ENCODE measurements at places on chromosomes 7 and 10. TPM values are rescaled to one million over a fixed set of nuclear protein-coding genes. Genes with fewer than 3 reads are reported as not detected.

DNA sequence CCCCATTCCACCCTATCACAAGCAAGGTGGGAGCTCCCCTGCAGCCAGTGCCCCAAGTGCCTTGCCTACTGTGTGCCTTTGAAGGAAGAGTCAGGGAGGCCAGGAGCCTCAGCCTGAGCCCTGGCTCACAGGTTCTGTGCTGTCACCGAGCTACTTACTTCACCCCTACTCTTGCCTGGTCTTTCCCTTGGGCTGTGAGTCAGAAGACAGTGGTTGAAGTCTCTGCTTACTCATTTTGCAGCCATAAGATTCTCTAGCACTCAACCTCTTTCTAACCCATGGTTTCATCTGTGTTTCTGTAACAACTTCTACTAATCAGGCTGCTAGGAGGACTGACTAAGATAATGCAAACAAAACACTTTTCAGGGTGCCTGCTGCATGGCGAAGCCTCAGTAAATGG is 114.5 kb downstream of the PLCE1 start:
- DNase-seq: no peak

DNA sequence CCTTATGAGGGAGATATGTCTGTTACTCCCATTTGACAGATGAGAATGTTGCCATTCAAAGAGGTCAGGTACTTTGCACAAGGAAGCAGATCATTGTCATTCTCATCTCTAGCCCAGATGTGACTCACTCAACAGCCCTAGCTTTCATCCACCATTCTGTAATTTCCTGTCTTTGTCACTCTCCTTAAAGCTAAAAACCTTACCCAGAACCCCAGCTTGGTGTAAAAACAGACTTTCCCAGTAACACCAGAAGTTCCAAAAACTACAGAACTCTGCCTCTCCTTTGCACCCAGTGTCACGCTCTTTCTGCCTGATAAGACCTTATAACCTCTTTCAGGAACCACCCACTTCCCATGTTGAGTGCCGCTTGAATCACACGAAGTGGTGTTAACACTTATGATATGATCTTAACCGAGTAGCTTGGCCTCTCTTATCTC is 89.1 kb upstream of the SP4 start:
- no peak for DNase-seq

GRCh38 chr7:121211253-121211652 is 117.5 kb upstream of the WNT16 start:
- DNase-seq: no peak

ELN gene
- total RNA-seq: 51.6 TPM

DNA sequence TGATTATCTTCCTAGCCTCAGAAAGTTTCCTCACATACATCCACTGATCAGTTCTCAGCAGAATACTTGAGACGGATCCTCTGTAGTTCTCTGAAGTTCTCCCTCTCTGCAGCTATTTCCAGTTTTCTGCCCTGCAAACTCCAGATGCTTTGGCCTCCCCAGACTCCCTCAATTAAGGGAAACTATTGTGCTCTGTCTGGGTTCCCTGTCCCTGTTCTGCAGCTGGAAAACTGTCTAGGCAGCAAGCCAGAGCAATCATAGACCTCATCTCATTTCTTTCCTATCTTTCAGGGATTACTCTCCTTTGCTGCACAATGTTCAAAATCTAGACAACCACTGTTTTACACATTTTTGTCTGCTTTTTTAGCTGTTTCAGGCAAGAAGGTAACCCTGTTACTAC is 9.2 kb downstream of the MICU1 start:
- no peak for DNase-seq

BEND7 gene
- 14.7 TPM for total RNA-seq

IRF5 gene
- total RNA-seq: 2.2 TPM

GRCh38 chr10:77156406-77156879 is 481.2 kb downstream of the KCNMA1 start:
- no peak for DNase-seq

- DNase-seq: no peak
These were observed 332.0 kb upstream of the FZD1 start for GRCh38 chr7:90931986-90932916.

- DNase-seq: no peak
These were observed 33.5 kb downstream of the FGFBP3 start for GRCh38 chr10:91875779-91876178.

GRCh38 chr7:102823390-102824119 is 74.8 kb downstream of the FAM185A start:
- DNase-seq: no peak

MRLN gene
- not detected for total RNA-seq

DNA sequence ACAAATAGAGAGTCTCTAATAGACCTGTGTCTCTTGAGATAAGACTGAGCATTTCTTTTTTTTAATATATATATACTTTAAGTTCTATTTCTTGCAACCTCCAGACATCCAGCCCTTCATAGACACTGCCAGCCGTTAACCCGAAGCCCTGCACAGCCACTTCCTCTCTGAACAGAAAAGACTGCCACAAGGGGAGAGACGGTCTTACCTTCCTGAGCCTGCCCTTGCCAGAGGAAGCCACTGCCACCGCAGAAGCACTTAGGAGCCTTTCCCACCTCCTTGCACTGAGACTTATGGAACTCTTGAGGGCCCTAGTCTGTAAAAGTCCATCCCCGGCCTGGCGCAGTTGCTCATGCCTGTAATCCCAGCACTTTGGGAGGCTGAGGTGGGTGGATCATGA is 31.8 kb upstream of the PRSS1 start:
- DNase-seq: no peak

GRCh38 chr10:73865107-73865458 is 9.3 kb downstream of the CAMK2G start:
- DNase-seq: no peak

DNA sequence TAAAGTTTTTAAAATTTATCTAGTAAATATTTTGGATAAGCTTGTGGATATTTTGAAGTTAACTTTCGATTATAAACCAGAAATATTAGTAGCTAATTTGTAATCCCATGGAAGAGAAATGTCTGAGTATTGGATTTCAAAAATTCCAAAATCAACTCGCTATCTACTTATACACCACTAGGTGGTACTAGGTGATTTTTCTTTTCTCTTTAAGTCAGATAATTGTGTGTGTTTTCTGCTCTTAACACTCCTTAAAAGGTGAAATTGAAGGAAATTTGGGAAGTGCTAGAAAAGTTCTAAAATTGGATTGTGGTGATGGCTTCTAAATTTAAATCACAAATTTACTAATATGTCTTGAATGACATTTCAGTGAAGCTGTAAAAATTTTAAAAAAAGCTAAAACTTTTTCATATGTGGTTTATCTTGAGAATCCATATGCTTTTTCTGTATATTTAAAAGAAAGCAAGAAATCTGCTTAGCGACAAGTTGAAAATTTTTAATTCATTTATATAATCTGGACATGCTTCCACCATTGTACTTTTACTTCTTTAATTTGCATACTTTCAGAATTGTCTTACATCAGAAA is 90.2 kb downstream of the IPMK start:
- DNase-seq: no peak

ZFAND2A gene
- total RNA-seq: 6.6 TPM

DNA sequence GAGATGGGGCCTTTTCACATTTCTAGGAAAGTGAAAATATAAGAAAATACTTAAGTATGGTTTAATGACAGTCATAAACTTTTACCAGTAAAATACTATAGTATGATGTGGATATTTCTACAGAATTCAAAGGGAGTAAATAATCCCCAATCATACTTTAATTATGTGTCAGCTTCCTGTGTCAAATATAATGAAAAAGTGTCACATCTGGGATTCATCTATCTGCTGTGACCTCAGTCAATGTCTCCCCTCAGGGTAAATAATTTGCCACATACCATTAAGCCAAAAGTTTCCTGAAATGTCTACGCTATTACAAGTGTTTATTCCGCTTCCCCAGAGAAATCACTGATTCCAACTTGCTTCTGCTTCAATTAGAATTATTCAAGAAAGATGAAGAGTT is 110.5 kb downstream of the ITGA8 start:
- no peak for DNase-seq

DNA sequence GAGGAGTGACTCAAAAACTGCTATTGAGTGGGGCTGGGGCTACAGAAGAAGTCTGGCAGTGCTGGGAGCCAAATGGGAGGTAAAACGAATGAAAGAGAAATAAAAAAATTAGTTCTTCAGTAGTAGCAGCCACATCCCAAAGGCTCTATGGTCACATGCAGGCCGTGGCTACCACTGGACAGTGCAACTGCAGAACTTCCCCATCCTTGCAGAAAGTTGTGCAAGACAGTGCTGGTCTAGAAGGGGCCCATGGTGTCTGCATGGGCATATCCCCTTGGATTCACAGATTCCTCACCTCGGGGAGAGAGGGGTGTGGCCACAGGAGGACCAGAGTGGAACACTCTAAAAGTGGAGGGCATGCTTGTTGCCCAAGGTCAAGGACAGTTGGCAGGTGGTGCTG is 47.6 kb downstream of the RPS24 start:
- no peak for DNase-seq

GRCh38 chr7:116525298-116525912 is 569 bp downstream of the CAV1 start:
- peak; percentile 63 for DNase-seq

DNA sequence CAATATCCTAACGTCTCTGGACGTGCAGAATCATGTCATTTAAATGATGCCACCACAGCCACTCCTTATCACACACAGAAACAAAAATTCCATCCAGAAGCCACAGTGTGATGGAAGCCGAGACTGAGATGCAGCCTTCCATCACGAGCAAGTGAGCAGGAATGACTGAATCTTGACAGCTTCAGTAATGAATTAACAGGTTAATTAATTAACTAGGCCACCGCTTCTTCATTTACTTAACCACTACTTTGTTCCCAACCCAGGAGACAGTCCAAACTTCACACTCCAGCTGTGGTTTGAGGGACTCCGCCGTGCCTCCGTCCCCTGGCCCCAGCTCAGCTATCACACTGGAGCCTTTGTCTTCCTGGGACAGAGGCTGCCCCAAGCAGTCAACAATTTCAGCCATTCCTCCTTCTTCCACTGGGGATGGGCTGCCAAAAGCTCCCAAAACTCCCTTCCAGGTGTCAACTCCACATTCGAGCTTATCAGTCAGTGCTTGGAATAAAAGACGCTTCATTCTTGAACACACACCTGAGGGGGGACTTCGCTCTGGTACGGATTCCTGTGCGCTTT is 65.9 kb downstream of the FGFR2 start:
- no peak for DNase-seq

DLG5 gene
- 8.9 TPM for total RNA-seq

DNA sequence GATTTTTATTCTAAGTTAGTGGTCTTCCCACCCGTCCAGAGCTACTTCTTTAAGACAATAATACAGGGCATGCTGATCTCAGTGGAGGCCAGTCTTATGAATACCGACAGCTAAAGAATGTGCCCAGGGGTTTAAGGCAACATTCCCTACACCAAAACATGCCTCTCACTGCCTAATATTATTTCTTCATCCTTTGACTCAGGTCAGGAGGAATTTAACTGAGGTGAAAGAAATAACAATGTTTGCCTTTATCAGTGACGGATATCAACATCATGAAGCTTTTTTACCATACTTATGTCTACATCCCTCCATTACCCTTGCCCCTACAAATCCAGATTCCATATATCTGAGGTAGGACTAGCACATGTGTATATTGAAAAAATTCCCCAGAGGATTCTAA is 33.3 kb upstream of the TES start:
- DNase-seq: no peak

DNA sequence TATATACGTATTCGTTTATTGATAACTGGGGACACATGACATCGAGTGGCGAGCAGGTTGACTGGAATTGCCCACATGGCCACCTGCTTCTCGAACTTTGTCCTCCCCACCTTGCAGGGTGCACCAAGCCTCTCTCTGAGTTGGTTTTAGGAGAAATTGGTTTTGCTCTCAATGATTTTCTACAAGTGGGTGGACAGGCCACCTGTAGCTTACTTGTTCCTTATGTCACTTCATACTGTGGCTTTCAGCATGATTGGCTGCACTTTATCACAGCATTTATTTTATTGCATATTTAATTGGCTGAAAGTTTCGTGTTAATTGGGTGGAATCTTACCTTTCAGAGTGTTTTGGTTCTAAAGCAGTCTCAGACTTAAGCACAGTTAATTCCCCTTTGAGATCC is 215.6 kb upstream of the SHH start:
- DNase-seq: no peak

PBLD gene
- 5.1 TPM for total RNA-seq

DNA sequence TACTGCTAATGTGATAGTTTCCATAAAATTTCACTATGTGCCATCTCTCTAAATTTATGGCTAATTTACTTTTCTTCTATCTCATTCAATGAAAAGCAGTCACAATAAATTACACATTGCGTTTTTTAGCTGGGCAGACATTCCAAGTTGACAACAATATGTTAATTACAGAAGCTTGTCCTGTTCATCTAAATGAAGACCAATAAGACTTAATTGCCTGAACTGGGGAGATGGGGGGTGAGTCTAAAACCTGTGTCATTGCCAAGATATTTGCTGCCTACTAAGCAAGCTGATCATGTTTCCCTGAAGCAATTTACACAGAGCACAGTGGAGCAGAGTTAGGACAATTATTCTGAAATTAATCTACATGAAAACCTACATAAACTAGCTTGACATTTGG is 89.3 kb upstream of the ADRB1 start:
- DNase-seq: no peak

CALN1 gene
- total RNA-seq: not detected

OR2A2 gene
- not detected for total RNA-seq

GRCh38 chr7:98352621-98353020 is 48.3 kb downstream of the BAIAP2L1 start:
- no peak for DNase-seq

DNA sequence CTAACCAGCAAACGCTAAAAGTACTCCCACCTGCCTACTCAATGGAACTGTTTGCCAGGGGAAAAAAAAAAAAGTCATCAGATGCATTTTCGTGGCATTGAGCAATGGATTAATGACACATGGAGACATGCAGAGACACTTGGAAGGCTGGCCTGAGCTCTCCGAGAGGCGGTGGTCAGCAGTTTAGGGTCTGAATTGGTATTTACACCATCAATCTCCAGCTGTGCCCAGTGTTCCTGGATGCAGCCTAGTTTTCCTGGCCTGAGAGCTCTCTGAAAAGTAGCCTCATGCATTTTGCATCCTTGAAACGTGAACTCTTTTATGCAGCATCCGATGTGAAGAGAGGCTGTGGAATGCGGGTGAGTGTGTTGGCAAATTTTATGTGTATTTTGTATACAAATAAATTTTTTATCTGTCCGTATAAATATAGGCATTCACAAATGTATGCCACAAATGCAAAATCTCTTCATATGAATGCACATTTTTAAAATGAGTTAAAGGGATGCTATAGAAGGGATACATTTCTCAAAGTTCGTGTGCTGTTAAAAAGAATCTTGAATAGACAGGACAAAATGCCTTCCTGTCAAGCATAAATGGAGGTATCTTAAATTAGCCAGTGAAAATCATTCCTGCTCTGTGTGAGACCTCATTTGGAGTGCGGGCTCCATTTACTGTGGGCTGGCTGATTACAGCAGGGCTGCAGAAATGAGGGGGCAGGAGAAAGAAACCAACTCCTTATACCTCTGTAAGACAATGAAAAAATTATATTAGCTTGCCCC is 137.7 kb upstream of the PFKP start:
- DNase-seq: no peak

C10orf53 gene
- not detected for total RNA-seq

Data from left ventricle myocardium inferior (tissue), 1 donor.